Stimulated activated CD4-positive, alpha-beta T cell treated with anti-CD3 and anti-CD28 coated beads, Interleukin-12 subunit alpha, Interleukin-12 subunit beta, amount 100 ng/mL, for 48 hours (primary cell): ENCODE measurements at places on chromosomes 3 and 15.

GRCh38 chr15:88487178-88487795 is 19.8 kb downstream of the MRPS11 start:
- no peak for DNase-seq

DNA sequence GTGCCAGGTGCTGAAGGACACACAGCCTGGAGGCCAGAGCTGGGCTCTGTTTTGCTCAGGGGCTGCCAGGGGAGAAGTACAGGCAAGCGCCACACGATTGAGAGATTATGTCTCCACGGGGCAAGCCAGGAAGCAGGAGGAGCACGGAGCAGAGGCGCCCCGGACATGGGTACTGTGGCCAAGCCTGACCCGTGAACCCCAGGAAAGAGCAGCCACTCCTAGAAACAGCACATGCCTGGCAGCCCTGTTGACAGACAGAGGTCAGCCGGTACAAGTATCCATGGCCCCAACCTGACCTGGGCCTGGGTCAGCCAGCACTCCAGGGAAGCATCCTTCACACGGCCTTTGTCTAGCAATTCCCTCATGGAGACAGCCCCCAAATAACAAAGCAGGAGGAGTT is 89.4 kb downstream of the ADAMTS17 start:
- DNase-seq, result no peak

GRCh38 chr3:150623945-150624344 is 20.8 kb downstream of the SELENOT start:
- no peak for DNase-seq

GRCh38 chr3:161671141-161671540 is 174.5 kb downstream of the OTOL1 start:
- no peak for DNase-seq

- DNase-seq, result no peak
These were observed 42.8 kb upstream of the CGNL1 start for GRCh38 chr15:57333487-57333886.

GRCh38 chr15:37537802-37538201 is 396.6 kb upstream of the TMCO5A start:
- no peak for DNase-seq

GRCh38 chr15:31471731-31472430 is 145.2 kb downstream of the KLF13 start:
- no peak for DNase-seq

GRCh38 chr15:80926126-80926525 is 63.5 kb downstream of the MESD start:
- DNase-seq, result no peak

- no peak for DNase-seq
These were observed 6.1 kb downstream of the ABTB1 start for GRCh38 chr3:127678611-127679533.

DNA sequence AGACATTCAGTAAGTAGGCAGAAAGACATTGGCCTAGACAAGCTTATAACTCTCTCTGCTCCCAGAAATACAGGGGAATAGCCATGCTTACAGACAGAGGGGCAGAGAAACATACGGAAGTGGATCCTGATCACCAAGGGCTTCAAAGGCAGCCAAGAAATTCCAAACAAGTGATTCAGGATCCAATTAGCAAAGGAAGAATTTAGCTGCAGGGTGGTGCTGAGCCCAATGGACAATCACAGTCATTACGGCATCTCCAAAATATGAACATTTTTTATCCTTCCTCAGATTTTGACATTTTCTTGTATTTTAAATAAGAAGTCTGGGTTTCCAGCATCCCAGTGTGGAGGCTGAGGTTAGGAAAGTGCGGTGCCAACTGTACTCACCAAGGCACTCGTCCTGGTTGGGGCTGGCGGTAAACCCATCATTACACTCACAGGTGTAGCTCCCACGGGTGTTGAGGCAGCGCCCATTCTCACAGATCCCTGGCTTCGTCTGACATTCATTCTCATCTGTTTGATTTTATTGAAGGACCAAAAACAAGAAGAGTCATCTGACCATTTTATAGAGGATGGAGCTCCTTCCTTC is 96.8 kb downstream of the DUT start:
- no peak for DNase-seq

DNA sequence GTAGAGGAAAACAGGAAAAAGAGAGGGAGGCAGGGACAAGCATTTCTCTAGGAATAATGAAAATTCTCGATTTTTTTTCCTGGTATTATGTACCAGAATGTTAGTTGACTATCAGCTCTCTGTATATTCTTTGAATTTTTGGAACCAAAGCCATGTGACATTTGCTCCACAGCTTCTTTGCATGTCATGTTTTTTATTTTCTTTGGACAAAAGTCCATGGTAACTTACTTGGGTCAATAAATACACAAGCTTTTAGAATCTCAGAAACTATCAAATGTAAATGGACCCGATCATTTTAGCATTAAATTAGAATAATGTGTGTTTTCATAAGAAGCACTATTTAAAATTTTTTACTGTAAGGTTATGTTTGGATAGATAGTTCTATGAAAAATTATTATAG is 320.5 kb downstream of the ZIC1 start:
- no peak for DNase-seq

GRCh38 chr3:146672941-146673340 is 67.8 kb upstream of the PLSCR5 start:
- no peak for DNase-seq

GRCh38 chr3:169556349-169556870 is 107.1 kb downstream of the MECOM start:
- no peak for DNase-seq

DNA sequence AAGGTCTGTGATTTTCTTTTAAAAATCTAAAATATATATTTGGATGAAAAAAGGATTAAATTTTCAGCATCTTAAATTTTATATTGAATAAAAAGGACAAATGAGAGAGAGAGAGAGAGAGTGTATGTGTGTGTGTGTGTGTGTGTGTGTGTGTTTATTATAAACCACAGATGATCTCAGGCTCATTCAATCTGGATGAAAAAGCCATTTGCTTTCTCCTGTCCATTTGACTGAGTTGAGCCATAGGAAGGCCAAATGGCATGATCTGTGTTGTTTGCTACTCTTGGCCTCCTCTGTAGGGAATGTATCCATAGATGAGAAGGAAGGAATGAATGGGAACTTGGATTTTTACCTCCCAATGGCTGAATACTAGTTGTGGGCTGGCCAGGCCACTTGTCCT is 92.5 kb upstream of the MEX3B start:
- no peak for DNase-seq

- DNase-seq, result no peak
These were observed 243.8 kb downstream of the CACNA2D3 start for GRCh38 chr3:54366007-54366750.

- DNase-seq, result no peak
These were observed 48.4 kb downstream of the ARHGEF3 start for GRCh38 chr3:56753206-56753820.

GRCh38 chr3:122942937-122943827 is 84.4 kb downstream of the SEMA5B start:
- no peak for DNase-seq

DNA sequence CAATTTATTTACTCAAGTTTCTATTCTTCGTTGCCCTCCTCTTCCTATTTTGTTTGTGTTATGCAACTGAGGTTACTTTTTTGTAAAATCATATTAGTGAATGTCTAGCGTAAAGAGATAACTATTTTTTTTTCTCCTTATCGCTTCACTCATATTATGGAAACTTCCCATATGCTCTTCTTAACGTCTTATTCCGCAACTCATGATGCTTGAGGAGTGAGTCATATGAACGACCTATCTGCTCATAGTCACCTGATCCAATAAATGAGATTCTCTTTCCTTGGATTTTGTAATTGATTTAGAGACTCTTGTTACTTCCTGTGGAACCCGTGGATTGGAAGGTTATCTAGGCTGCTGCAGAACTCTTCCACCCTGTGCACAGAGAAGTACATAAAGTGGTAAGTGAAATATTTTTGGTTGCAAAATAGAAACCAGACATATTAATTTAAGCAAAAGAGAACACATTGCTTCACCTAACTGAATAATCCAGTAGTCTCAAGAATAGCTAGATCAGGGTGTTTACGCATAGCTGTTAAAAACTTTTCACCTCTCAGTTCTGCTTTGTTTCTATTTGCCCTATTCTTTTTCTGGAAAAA is 719.3 kb upstream of the SGO1 start:
- DNase-seq, result no peak

DNA sequence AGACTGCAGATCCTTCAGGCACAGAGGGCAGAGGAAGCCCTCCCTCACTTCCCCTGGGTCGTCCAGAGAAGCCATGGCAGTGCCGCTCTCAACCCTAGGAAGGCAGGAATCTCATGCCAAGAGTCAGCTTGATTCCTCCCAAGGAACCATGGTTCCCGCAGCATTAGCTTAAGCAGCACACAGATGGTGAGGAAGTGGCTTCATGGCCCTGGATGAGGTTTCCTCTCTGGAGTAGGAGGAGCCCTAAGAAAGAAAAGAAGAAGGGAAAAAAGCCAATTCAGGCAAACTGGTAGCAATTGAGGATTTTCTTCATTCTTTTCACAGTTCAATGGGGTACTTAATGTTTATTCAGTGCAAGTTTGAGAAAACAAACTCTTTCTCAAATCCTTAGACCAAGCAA is 2.9 kb downstream of the RBSN start:
- no peak for DNase-seq

GRCh38 chr3:30199855-30200254 is 406.5 kb upstream of the TGFBR2 start:
- no peak for DNase-seq

- DNase-seq, result no peak
These were observed 10.1 kb downstream of the ARHGAP31 start for GRCh38 chr3:119304201-119304713.

DNA sequence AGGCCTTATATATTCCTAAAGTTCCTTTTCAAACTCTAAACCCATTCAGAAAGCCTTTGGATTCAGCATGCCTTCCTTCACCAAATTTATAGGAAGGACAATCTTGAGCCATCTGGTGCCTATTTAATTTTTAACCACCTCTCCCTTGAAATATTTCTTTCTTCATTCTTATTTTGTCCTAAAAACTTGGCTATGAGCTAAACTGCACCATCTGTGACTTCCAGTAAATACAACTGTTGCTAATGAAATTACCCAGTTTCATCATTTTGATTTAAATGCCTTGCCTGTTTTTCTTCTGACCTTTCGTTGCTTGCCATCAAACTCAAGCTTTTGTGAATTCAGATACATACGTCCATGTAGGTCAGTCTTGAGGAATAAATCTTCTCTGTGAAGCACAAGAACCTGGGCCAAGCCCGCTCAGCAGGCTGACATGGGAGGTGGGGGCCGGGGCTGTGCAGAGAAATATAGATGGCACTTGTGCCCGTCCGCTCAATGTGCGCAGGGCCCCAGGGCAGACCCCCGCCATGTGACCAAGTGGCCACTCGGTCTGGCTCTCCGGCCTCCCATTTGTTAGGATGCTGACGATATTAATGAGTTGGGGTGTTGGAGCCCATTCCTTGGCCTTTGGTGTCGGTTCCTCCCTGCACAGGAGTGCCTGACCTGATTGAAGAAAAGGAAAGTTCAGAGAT is 335.9 kb downstream of the VPS13C start:
- DNase-seq, result no peak

- no peak for DNase-seq
These were observed 52.4 kb downstream of the ANP32A start for GRCh38 chr15:68768321-68768720.

DNA sequence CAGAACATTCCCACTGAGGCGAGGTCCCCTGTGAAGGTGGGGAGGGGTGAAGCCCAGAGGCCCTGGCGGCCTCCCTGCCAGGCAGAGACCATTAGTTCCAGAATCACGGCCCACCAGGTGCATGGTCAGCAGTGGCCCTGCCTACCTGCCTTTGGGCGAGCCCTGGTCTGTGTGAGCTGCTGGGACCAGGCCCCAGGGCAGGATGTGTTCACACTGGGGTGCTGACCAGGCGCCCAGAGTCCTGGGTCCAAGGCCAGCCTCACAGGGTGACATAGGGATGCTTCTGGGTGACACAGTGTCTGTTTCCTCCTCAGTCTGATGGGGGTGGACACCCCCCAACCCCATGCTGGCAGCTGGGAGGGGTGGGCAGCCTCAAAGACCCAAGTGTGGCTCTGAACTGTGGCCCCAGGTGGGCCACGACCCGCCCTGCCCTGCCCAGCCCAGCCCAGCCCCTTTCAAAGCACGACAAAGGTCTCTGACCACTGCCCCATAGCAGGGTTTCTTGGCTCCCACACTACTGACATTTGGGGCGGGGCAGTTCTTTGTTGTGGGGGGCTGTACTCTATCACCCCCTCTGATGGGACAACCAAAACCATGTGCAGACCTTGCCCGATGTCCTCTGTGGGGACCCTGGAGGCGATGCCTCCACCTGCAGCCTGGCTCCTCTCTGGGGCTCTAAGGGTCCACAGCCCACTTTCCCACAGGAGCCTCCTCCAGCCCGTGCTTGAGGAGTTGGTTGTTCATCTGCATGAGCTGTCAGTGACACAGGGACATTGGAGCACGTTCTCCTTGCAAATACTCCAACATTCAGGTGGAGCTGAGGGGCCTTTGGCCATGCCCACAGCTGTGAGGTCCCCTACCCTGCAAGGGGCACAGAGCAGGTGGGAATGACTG is 44.8 kb upstream of the SLC41A3 start:
- no peak for DNase-seq

DNA sequence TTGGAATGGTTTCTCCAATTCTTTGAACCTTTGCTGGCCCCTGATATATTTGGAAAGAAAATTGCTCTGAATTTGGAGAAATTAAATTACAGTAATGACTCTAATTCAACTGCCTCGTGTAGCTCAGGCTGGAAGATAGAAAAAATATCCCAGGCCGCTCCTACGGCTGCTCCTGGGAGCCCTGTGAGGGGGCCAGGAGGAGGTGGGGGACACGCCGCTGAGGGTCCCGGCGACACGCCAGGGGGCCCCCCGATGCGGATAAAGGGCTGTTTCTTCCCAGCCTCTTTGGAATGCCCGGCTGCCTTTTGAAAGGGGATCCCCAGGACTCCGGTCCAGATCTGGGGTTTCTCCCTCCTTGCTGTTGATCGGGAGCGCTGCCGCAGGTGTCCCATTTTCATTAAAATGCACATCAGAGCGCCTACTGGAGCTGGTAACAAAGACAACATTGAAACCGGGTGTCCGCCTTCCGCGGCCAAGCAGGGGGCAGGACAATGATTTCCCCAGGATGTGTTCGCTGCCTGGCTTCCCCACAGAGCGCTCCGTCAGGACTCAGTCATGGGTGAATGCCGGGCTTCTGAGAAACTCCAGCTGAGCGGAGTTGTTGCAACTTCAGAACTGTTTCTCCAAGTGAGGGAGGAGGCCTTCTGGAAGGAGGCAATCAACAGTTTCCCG is 200.1 kb upstream of the KBTBD8 start:
- DNase-seq, result no peak

DNA sequence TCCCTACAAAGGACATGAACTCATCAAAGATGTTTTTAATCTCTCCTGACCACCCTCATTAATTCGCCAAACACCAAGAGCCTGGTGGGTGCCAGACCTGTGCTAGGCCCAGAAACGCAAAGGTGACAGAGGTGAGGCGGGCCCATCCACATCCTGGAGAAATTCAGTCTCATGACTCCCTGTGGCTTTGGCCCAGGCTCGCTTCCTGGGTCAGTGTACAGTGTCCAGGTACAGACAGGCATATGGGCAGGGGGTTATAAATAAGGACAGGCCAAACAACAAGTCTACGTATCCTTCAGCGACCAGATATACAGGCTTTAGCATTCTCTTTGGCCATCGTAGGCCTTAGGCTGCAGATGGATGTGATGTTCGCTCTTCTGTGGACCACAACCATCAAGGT is 945 bp upstream of the PLA2G4F start:
- no peak for DNase-seq

GRCh38 chr3:145639003-145639606 is 521.9 kb downstream of the PLOD2 start:
- no peak for DNase-seq
